RWPE2 (cell line): ENCODE measurements at places on chromosomes 7 and 10.

- DNase-seq: no peak
Measured at GRCh38 chr7:52233248-52233647, 802.2 kb upstream of the POM121L12 start.

- DNase-seq: no peak
Measured at GRCh38 chr10:126216632-126216961, 171.7 kb downstream of the ADAM12 start.

GRCh38 chr7:85106719-85107118, 80.1 kb downstream of the SEMA3D start:
- DNase-seq: no peak

DNA sequence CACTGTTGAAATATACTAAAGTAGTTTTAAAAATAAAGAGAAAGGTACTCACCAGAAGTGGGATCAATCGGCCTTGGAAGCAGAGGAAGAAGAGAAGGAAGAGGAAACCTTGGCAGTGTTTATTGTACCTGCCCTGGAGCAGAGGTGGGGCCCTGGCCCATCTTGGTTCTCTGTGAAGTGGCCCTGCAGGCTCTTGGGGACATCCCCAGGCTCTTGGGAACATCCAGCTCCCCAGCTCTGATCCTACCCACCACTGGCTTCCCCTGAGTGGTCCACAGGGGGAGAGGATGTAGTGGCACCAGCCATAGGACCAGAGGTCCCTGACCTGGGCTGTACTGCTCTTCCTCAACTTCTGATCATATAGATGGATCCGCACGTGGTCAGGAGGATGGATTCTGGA, 22.3 kb upstream of the RET start:
- no peak for DNase-seq

DNA sequence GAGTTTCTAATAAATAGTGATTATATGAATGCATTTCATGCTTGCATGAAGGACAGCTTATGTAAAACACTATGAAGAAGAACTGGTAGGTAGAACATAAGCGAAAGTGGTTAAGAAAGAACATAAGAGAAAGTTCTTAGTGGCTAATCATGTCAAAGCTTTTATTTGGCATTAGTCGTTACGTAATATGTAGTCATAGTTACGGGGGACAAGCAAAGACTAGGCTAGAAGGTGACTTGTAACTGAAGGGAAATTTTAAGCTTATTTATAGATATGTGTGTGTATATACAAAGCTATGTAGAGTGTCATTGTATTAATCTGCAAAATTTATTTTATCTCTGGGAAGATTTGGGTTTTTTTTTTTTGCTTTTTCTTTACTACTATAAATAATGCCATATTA, 36.9 kb downstream of the CAPZA2 start:
- DNase-seq: no peak

DNA sequence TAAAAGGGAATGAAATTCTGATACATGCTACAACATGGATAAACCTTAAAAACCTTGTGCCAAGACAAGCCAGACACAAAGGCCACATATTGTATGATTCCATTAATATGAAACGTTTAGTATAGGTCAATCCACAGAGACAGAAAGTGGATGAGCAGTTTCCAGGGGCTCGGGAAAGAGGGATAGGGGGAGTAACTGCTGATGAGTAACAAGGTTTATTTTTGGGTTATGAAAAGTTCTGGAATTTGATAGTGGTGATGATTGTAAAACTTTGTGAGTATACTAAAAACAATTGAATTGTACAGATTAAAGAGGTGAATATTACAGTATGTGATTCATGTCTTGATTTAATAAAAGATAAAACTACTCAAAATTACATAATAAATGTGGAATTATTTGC, 19.1 kb upstream of the SLC13A1 start:
- DNase-seq: no peak

DNA sequence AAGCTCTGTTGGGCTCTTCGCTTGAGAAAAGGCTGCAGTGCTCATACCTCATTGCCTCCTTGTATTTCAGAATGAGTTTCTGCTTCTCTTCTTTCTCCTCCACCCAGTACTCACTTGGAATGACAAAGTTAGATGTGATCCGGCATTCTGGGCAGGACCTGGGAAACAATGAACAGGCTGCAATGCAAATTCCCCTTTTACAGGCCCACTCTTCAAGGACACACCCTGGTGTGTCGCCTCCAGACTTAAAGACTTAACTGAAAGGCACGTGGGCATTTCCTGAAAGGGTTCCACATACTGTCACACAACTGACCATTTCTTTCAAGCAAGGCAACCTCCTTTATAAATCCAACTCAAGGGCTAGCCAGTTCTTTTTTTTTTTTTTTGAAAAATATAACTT, 23.6 kb downstream of the MKRN1 start:
- DNase-seq: no peak

GRCh38 chr10:30013757-30014156, 45.6 kb downstream of the JCAD start:
- no peak for DNase-seq

DNA sequence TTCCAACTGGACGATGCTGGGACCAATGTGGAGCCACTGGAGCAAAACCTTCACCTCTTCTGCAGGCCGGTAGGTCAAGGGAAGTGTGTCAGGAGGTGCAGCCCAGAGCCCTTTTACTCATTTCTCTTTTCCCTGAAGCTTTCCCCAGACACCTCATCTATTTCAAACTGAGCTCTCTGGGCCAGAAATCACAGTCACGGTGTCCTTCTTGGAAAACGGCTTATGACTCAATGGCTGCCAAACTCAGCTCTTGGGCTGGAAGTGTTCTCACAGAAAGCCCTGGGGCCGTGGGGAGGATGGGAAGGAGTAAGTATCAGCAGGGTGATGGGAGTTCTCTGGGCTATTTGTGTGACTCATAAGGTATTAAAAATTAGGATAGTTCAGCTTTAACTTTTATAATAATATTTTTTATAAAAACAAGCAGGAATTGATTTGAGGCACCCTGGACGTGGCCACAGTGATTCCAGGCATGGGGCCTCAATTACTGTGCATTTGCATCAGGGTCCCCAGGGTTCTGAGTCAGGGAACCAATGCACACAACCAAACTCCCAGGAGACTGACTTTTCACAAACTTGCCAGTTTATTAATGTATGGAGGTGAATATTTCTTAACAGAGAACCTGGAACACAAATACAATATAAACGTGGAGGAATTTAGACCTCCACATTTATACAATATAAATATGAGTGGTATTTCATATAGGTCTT, 187.4 kb upstream of the TMEM72 start:
- DNase-seq: peak; percentile 72

DNA sequence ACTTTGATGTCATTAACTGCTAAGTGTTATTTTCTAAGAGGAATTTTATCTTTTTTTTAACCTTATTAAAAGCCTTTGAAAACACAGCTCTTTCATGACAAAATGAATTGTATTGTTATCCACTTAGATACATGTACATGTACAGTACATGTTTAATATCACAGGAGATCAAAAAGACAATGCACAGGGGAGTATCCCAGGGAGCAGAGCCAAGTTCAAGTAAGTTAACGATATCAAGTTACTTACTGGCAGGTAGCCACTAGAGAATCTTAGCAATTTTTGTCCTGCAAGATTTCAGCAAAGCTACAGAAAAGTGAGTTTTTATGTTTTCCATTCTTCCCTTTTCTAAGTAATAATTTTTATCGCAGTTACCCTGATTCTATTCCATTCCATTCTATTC, 33.9 kb upstream of the ARL4A start:
- DNase-seq: no peak

DNA sequence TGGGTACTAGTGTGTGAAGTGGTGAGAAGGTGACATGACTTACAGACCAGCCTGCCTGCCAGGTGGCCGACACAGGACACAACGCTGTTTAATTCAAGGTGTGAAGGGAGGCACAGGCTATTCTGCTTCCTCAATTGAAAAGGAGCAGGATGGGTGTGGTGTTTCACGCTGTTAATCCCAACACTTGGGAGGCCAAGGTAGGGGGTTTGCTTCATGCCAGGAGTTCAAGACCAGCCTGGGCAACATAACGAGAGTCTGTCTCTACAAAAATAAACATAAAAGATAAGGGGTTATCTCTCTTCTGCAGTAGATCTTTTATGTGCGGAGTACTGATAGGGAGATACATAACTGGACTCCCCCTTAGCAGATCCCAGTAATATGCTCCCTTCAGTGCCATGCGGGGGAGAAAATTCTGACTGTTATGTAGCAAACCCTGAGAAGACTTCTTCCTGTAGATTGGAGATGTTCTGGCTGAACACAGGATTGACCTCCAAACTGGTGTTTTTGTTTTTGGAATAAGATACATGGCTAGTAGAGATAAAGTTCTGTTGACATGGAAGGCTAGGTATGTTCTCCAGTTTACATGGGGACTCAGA, 63.2 kb downstream of the CCNY start:
- DNase-seq: no peak

- no peak for DNase-seq
Measured at GRCh38 chr7:113158756-113159155, 40.4 kb upstream of the SMIM30 start.

- DNase-seq: no peak
Measured at GRCh38 chr10:121576139-121576538, 22.1 kb downstream of the FGFR2 start.

- no peak for DNase-seq
Measured at GRCh38 chr10:91552274-91553095, 80.4 kb downstream of the PPP1R3C start.

DNA sequence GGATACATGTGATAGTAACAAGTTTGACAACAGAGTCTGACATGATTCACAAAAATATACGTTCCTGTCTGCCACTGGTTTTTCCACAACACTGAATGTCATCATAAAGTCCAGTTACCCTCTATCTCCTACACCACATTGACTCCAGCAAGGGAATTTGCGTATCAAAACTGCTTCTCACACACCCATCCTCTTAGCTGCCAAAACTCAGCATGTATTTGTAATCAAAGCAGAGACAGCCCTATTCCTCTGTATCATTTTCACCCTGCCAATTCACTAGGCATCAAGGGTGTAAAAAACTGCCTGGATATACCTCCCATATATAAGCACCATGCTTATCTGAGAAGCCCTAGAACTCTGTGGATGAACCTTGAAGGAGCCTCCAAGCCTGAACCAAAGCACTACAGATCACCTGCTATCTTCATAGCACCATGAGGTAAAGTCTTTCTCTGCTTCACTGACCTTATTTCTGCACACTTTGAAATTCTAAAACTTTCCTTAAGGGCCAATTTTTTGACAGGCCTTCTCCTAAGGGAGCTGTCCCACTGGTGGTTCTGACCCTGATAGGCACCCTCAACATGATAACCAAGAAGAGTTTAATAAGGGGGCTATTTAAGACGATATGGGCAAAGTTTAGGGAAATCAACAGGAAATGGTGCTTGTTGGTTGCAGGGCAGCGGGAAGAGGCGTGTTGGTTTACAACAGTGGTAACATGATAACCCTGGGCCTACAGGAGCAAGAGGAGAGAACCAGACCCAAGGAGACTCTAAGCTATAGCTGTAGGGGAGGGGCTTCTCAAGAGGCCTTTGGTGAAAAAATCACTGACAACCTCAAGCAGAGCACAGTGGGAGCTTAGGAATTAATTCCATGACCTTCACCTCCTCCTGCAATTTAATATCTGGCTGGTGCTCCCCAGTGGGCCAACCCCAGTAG, at the start of gene IFIT1B:
Gene IFIT1B (plus strand): TSS at position 352 of the 933 bp plus-strand sequence. CDS start 80 bp downstream, at position 432.
- no peak for DNase-seq

DNA sequence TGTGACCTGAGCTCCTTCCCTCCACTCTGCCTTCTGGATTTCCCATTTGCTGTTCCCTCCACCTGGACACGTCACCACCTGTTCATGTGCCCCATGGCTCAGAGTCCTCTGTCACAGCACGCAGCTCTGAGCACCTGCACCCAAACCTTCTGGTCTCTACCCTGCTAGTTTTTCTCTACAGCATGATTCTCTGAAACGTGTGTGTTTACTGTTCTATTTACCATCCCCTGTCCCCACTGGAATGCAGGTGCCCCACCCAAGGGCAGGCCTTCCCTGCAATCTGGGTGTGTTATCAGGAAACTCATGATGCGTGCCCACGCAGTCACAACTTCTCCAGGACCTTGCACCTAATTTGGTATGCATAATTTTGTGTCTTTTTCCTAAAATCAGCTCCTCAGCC, 284.4 kb upstream of the IGFBP3 start:
- DNase-seq: no peak

- no peak for DNase-seq
Measured at GRCh38 chr10:1454428-1454827, 282.9 kb downstream of the ADARB2 start.

GRCh38 chr7:19439517-19439916, 269.3 kb downstream of the POLR1F start:
- DNase-seq: no peak

DNA sequence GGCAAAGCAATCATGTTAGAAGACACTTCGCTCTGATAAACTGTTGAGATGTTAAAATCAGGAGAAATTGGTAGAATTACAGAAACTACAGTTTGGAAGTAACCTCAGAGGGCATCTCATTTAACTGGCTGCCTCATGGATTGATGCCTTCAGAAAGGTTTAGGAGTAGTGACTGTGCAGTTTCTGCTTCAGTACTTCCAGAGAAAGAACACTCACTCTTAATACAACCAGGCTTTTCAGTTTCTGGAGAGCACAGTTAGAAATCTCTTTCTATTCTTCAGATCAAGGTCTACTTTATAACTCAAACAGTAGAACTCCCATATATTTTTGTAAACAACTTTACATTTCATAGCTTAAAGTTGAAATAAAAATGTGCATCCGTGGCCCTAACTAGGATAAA, 1358.9 kb upstream of the LRRTM3 start:
- DNase-seq: no peak

DNA sequence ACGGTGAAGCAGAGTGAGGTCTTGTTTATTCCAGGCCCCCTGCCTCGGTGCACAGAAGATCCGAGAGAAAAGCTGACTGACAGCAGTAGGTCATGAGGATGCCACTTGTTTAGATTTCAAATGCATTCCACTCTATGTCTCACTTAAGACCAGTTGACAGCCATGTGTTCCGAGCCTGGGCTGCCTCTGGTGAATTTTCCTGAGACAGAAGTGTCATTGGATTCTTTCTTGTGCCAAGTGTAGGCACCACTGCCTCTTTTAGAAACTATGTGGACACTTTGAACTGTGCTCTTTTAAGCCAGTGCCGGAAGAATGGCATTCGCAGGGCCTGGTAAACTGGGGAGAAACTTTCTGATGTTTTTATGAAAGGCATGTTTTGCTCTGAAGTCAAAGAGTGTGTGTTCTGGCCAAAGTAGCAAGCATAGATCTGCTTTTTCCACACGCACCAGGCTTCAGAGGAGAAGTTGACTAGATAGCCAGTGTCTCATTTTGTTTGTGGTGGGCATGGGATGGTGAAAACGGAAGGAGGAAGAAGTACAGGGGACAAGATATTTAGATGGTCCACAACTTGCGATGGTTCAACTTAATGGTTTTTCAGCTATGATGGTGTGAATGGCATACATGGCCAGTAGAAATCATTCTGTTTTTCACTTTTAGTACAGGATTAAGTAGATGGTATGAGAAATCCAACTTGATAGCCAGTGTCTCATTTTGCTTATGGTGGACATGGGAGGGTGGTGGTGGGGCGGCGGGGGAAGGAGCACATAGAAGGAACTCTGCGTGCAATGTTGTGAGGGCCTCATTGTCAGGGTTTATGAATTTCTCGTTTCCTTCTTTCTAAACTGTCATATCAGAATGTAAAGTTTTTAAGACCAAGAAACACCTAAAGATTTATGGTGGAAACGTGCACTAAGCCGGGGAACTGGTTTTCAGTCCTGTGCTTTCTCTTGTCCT, 41.5 kb downstream of the CYP17A1 start:
- DNase-seq: no peak

GRCh38 chr7:155648752-155649339, 4.4 kb downstream of the RBM33 start:
- no peak for DNase-seq

GRCh38 chr7:93043385-93043985, 74.3 kb downstream of the SAMD9 start:
- peak; percentile 83 for DNase-seq

GRCh38 chr10:12158111-12158510, 28.6 kb downstream of the SEC61A2 start:
- no peak for DNase-seq

GRCh38 chr7:81094952-81095351, 176.1 kb upstream of the SEMA3C start:
- DNase-seq: no peak
